ENCODE measurements at places on chromosomes 3 and 15.

GRCh38 chr15:68543165-68544008 lies 35.4 kb upstream of the CORO2B start:
- no peak for DNase-seq

GRCh38 chr15:79674124-79674465 lies 222.7 kb downstream of the MTHFS start:
- no peak for DNase-seq

- no peak for DNase-seq
These were observed 17.4 kb downstream of the ABTB1 start for GRCh38 chr3:127690106-127690505.

DNA sequence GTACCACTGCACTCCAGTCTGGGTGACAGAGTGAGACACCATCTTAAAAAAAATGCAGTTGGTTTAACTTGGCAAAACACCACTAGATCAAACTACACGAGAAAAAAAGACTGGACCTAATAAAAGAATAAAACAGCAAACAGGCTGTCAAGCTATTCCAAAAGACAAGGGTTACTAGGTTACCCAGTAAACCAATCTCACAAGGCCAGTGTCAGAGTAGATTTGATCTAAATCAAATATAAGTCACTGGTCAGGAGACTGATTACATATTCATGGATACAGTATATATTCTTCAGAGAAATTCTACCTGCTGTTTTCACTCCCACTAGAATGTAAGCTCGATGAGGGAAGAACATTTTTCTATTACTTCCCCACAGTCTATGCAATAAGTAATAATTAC lies 2.5 kb upstream of the GANC start:
- DNase-seq: no peak

DNA sequence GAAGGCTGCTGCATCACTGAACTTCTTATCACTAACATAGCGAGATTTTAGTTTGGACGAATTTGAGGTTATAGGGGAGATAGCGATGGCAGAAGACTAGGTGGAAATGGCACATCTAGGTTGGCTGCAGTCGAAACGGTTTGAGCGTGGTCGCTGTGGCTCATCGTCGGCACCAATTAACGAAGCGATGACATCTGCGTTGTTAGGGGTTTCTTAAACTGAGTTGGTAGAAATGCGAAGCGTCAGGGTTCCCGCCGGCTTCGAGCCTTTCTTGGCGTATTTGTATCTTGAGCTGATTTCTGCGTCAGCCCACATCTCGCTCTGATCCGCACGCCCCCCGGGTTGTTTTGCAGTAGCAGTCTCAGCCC lies 319 bp downstream of the LNP1 start:
- peak; percentile 16 for DNase-seq

DNA sequence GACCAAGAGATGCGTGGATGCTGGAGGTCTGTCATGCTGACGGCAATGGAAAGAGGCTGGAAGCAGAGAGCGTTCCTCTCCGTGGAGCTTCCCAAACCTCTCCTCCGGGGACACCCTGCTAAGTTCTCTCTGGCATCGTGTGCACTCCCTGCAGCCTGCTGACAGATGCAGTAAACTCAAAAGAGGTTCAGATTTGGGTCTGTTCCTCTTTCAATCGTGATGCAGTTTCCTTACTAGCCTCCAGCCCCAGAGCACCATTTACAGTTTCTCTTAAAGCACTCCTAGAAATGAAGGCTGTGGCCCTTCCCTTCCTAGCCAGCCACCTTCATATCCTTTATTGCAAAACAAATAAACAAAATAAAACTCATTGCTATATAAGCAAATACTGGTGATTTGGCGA lies 47.3 kb upstream of the LRRC58 start:
- DNase-seq: no peak

DNA sequence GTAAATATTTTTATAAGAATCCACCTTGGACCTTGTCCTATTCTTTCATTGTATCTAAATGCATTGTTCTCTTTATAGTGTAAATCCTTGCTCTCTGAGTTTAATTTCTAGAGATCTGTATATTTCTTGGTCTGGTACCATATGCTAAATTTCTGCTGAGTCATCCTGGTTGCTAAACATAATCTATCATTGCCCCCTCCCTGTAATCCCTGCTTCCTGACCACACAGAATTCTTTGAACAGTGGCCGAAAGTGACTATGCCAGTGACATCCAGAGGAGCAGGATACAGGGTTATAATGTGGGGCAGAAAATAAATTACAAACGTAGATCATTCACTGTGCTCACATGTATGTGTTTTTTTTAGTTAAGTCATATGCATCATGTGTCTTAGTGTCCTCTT lies 143.1 kb downstream of the DIPK2A start:
- no peak for DNase-seq

GRCh38 chr3:135965129-135965505 lies 411 bp upstream of the PPP2R3A start:
- DNase-seq: no peak

Data from activated CD8-positive, alpha-beta memory T cell treated with anti-CD3 and anti-CD28 coated beads for 1 hour (primary cell).